ENCODE measurements at places on chromosomes 5 and 9.

- DNase-seq = no peak
These were observed 902 bp downstream of the BDP1 start for GRCh38 chr5:71456362-71456743.

DNA sequence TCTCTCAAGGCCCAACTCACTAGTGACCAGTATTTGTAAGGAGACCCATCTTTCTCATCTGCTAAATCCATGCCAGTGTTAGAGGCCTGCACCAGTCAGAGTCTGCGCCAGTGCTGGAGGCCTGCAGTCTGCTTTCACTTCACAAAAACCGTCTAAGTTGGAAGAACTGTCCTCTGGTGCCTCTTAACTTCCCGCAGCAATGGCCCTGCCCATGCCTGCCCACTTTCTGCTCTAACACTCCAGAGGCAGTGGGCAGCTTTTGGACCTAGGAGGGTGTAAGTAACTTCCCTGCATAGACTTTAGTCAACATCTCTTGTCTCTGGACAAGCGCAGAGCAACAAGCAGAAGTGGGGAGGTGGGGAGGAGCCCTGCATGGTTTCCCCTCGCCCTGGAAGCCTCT, 152.9 kb downstream of the AUH start:
- no peak for DNase-seq

DNA sequence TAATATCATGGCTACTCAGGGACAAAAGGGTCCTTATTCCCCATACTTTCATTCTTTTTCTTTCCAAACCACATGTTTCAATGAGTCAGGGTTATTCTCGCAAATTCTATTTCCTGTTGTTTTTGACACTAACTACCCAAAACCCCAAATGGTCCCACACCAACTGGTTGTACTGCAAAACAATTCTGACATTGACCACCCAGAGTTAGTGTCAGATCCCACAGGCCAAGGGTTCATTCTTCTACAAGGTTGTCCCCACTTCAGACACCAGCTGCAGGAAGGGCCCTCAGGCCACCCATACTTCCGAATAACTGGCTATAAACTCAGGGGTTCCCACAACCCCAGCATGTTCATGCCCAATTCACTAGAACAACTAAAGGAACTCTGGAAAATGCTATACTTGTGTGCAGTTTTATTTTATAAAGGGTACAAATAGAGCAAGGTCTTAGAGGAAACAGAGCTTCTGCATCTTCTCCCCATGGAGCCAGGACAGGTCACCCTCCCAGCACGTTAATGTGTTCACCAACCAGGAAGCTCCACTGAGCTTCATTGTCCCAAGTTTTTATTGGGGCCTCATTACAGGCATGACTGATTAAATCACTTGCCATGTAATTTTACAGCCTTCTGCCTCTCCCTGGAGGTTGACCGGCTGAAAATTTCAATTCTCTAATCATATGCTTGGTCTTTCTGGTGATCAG, 334.8 kb downstream of the DRD1 start:
- DNase-seq = no peak

DNA sequence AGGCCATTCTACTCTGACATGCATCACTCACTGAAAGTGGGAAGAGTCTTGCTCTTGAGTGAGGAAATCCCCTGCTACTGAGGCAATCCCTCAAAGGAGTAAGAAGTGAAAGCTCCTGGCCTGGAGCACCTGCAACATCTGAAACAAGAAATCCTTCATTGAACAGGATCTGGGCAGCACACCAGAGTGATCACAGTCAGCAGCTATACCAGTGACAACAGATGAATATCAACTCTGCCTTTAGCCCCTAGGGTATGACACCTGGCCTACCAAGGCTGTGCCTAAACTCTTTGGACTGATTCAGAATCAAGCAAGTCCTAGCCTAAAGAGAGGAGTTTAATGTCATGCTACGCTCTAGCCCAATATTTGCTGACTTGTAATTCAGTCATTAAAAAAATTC, 156.2 kb upstream of the CCDC152 start:
- no peak for DNase-seq

DNA sequence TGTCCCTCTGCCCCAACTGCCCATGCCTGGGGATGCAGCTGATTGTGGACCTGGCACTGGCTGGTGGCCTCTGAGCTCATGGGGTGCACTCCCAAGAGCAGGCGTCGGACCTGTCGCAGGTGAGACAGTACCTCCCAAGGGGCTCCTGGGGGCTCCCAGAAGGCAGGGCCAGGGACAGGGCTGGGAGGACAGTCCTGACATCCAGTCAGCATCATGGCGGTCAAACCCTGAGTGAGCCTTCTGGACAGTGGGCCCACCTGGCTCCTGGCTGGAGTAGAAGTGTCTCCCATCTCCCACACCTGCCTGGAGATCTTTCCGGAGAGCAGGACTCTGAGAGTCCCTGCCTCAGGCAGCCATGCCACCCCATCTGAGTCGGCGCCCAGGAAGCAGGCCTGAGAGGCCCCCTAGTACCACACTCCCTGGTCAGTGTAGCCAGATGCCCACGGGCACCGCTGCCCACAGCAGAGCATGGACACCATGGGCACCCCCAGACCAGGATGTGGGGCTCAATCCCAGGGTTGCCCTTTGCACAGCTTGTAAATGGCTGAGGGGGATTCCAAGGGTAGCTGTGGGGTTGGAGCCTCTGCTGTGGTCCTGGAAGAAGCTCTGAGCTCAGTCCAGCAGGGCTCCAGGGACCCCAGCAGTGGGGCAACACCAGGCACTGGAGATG, 6.6 kb downstream of the LCN9 start:
- DNase-seq = no peak

DNA sequence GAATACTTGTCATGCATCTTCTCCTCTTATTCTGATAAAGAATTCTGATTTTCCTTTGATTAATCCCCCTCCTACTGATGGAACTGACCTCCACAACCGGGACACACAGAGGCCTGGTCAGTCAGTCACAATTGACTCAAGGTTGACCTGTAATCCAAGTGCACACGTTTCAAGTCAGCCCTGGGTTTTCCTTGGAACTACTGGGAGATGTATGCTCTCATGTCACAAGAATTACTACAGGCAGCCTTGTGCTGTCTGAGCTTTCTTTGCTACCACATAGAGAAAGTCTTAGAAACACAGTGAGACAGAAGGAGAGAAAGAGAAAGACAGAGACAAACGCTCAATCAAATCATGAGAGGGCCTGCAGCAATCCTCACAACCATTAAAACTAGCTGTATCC, 345.8 kb downstream of the PDE4D start:
- DNase-seq = no peak

- DNase-seq = no peak
These were observed 710.7 kb upstream of the PTPRD start for GRCh38 chr9:11323457-11323856.

GRCh38 chr5:10628601-10629000, 64.7 kb downstream of the ANKRD33B start:
- no peak for DNase-seq

GRCh38 chr5:59095480-59095879, 512.6 kb downstream of the RAB3C start:
- no peak for DNase-seq

- DNase-seq = no peak
These were observed 108.2 kb upstream of the TNC start for GRCh38 chr9:115226152-115226551.

GRCh38 chr9:109843641-109844040, 63.6 kb downstream of the PALM2AKAP2 start:
- no peak for DNase-seq

Measured in NCI-H1436 treated with DMSO at 0.1 percent for 48 hours (cell line).